NCI-H526 (cell line): ENCODE measurements at places on chromosomes 12 and 14.

DNA sequence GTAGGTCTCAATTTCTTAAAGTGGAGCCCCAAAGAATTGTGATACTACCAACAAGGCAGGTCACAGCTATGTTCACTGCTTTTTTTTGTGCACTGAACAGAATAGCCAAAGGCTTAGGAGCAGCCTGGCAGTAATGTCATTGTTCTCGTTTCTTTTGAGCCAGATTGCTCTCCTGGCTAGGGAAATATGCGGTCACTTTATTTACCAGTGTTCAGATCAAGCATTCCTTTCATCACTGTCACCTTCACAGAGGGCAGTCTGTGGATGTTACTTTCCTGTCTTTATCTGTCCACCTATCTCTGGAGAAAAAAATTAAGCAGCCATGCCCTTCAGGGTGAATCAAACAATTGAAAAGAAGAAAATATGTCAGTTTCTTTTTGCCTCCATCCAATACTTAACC is 159.6 kb downstream of the BTG1 start:
- DNase-seq = peak; percentile 74

DNA sequence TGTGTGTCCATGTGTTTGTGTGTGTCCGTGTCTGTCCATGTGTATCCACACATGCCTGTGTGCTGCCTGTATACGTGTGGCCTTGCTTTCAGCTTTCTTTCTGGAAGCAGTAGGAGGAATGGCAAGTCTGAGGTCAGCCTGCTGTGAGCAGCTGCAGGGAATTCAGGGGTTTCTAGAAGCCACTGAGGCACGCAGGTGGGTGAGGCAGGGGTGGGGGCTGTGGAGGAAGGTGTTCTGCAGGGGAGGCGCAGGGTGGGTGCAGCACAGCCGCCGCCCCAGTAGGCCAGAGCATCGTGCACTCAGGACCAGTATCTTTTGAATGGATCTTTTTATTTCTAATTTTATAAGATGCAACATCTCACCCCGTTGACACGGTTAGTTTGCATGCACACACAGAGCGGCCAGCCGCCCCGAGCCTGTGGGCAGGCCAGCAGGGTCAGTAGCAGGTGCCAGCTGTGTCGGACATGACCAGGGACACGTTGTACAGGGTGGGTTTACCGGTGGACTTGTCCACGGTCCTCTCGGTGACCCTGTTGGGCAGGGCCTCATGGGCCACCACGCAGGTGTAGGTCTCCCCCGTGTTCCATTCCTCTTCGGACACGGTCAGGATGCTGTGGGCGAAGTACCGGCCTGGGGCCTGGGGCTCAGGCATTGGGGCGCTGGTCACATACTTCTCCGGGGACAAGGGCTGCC is 327.7 kb downstream of the TMEM121 start:
- no peak for DNase-seq

DNA sequence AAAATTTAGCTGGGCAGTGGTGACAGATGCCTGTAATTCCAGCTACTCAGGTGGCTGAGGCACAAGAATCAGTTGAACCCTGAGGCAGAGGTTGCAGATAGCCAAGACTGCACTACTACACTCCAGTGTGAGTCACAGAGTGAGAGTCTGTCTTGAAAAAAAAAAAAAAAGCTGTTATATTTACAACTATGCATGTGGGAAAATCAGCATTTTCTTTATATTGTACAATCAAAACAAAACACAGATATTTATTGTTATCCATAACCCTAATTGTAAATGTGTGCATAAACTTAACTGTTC is 12.5 kb downstream of the C1R start:
- DNase-seq = no peak

DNA sequence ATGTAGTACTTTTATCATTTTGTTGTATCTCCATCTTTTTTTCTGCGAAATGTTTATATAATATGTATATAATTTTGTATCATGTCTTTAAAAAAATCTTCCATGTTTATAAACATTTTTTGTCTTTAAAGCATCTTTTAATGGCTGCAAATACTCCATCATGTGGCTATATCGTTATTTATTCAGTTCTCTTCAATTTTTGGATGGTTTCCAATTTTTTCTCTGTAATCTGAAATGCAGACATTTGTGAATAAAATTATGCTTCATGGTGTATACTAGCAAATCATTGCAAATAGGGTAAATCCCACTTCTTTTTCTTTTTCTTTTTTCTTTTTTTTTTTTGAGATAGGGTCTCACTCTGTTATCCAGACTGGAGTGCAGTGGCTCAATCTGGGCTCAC is 54.0 kb downstream of the CPSF2 start:
- DNase-seq = no peak

DNA sequence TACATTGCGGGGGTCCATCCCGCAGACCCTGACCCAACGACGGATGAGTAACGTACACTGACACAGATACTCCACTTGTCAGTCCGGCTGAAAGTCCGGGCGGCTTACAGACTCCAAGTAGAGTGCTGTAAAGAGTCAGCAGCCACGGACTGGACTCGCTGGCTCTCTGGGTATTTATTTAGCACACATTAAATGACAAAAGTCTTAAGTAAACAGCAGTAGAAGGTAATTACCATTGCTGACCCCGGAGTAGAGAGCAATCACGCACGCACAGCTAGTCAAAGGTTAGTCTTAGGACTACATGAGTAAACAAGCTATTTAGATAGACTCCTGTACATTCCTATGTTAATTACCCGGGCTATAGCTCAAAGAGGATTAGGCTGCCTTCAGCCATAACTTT is 780.9 kb downstream of the RPS29 start:
- no peak for DNase-seq

DNA sequence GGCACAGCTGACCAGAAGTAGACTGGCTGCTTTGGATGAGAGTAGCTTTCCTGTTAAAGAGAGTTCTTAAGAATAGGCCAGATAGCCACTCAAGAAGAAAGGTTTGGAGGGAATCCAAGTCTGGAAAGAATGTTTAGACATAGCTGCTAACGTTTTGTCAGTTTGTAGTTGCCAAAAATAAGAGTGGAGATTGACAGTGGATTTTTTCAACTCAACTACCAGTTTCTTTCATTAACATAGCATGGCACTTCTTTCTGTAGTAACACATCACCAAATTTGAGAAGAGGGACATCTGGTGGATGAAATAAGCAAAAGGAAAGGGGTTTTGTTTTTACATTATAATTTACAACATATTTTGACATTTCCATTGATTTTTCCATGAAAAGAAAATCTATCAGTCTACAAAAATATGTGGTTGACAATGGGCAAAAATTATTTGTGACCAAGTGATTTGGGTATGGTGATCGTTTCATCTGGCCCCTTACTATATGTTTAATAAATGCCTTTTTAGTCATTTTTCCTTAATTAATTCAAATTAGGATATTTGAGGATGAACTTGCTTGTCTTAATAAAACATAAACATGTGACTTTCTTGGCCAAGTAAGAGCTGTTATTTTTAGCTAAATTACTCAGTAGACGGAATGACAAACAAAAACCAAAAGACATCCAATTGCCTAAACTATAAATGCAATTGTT is 71.1 kb downstream of the PTPRR start:
- no peak for DNase-seq

DNA sequence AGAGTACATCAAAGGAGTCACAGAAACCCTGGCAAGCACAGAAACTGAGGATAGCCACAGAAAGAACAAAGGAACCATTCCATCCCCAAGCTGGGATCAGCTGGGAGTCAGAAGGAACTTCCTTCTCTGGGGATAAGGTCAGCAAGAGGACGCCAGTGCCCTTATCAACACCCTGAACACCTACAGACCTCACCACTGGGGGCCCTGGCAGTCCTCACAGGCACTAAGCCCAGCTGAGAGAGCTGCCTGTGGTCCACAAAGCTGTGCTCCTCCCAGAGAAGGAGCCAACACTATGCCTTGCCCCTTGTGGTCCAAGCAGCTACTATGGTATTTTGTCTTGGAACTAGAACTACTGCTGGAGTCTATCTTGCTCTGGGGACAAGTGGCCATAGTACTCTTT is 171.1 kb upstream of the CCDC196 start:
- DNase-seq = no peak

DNA sequence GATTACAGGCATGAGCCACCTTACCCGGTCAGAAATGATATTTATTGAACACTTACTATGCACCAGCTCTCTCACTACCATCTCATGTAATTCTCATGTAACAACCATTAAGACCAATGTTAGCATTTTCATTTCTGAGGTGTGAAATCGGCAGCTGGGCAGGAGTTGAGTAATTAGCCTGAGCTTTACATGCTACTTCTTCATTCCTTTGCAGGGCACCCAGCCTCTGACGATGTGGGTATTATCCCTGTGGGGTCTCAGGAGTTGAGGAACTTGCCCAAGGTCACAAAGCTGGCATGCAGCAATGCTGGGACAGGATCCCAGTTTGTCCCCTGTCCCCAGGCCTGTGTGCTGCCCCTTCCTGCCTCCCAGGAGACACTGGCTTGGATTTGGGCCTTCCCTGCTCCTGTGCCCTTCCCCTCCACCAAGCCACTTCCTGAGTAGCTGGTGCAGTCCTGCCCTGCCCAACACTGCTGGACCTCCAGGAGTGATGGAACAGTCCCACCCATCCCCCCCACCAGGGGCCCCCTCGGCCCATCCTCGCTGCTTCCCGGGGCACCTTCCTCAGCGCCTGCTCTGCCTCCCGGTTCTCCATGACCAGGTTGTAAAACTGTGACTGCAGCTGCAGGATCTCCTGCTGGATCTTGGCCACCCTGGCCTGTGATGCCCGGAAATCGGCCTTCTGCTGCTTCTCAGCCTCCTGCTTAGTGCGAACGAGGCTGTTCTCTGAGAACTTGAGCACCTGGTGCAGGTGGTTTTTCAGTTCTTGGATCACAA is 14.7 kb downstream of the RITA1 start:
- DNase-seq = no peak

DNA sequence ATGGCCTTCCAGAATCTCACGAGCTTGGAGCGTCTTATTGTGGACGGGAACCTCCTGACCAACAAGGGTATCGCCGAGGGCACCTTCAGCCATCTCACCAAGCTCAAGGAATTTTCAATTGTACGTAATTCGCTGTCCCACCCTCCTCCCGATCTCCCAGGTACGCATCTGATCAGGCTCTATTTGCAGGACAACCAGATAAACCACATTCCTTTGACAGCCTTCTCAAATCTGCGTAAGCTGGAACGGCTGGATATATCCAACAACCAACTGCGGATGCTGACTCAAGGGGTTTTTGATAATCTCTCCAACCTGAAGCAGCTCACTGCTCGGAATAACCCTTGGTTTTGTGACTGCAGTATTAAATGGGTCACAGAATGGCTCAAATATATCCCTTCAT is 92.2 kb downstream of the FLRT2 start:
- no peak for DNase-seq

GRCh38 chr12:53090105-53090504 is 7.4 kb upstream of the IGFBP6 start:
- DNase-seq = no peak

DNA sequence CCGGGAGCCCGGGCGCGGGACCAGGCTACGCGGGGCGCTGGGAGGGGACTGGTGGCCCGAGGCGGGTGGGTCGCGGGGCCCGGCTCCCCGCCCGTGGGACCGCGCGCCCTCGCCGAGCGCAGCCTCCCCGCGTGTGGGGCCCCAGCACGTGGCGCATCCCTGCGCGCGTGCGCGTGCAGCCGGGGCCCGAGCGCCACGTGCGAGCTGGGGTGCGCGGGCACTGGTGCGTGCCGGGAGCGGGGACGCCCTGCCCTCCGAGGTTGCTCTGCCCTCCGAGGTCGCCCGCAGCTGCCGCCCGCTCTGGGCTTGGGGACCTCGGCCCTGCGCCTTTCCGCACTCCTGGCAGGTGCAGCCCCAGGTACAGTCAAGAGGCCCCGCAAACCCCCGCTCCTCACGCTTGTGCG is 365 bp upstream of the CCDC88C start:
- peak; percentile 43 for DNase-seq

DNA sequence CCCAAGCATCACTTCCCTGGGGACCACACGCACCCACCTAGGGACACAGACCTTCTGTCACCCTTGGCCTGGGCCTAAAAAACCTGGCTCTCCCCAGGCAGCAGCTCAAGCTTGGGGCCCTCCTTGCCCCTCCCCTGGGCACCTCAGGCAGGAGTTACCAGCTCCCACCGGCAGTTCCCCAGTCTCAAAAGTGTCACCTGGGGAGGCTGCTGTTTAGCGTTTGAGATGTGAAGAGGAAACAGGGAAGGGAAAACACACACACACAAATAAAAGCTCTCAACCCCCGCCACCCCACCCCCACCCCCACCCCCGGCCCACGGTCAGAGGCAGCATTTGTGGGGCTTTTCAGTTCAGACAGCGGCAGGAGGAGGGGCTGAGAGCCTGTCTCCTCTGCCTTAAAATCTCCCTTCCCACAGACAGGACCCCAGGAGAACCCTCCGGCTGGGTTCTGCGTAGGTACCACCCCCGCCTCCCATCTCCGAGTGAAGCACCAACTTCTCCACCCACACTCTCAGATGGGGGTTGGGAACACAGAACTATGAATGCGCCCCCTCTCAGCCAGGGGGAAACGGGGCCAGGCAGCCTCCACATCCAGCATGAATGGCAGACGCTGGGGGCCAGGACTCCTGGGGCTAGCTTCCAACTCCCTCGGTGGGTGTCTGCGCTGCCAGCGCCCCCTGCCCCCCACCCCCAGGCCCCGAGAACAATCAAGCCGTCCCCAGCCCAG is 3.0 kb downstream of the NCOR2 start:
- no peak for DNase-seq

- no peak for DNase-seq
Observed at GRCh38 chr14:47454025-47454424, 221.4 kb downstream of the MDGA2 start.

GRCh38 chr12:115194448-115194847 is 510.5 kb upstream of the TBX3 start:
- DNase-seq = no peak

DNA sequence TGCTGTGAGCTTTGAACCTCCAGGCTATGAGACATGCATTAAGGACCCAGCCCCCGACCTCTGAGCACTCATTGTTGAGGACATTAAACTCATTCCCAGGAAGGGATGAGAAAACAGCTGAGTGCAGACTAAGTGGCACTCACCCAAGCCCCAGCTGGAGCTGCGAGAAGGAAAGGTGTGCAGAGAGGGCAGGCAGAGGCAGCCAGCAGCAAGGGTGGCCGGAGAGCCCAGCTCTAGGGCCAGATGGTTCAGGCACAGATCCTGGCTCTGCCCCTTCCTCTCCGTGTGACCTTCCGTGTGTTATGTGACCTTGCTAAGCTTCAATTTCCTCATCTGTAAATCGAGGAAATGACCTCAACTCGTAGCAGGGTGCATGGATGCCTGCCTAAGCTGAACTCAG is 3.7 kb downstream of the TSPAN11 start:
- no peak for DNase-seq

- no peak for DNase-seq
Observed at GRCh38 chr12:114286145-114286544, 119.8 kb downstream of the TBX5 start.

GRCh38 chr12:66624806-66625205 is 54.1 kb downstream of the GRIP1 start:
- no peak for DNase-seq

GRCh38 chr14:83779266-83779665 is 1750.7 kb upstream of the FLRT2 start:
- no peak for DNase-seq
